Stimulated activated CD4-positive, alpha-beta T cell treated with anti-CD3 and anti-CD28 coated beads, TNF-alpha, amount 100 ng/mL, for 24 hours (primary cell): ENCODE measurements at places on chromosomes 3 and 15.

- DNase-seq = no peak
Observed at GRCh38 chr3:120497336-120497735, 46.5 kb upstream of the FSTL1 start.

DNA sequence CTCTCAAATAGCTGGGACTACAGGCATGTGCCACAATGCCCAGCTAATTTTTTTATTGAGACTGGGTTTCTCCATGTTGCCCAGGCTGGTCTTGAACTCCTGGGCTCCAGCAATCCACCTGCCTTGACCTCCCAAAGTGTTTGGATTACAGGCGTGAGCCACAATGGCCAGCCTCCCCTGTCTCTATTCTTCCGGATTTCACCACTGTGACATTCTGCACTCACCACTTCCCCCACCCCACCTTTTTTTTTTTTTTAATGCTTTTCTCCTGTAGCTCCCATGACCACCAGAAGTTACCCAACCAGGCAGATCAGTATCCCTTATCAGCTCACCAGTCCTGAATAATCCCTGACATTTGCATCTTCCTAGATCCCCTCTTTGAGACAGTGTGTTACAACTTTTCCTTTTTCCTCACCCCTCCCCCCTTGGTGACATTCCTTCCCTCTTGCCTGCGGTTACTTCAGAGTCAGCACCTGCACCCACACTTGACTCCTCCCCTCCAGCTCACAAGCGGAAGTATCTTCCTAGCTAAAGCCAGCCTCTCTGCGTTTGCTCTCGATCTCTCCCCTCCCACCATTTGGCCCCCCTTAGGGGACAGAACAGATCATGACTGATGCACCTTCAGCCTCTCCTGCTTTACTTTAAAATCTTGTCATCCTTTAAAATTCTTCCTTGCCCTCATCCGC, 13.5 kb upstream of the ZNF592 start:
- DNase-seq = peak; percentile 54

- peak; percentile 97 for DNase-seq
Observed at GRCh38 chr3:120094776-120095225, 554 bp upstream of the GSK3B start.

- no peak for DNase-seq
Observed at GRCh38 chr3:179244878-179245277, 6.0 kb downstream of the KCNMB3 start.

DNA sequence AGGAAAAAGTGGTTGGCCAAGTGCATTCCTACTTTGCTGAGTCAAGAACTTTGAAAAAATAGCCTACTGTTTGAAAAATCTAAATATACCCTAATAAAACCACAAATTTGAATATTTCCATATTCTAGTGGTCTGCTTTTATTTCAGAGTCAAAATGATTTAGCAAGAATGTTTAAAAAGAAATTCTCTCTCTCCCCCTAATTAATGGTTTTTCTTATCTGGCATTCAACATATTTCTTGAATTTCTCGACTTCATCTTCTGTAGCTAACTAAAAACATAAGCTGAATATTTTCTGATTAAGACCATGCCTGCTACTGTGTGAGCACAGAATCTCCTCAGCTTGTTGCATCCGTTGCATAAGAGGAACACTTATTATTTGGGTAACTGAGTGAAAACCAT, 563.5 kb upstream of the TBL1XR1 start:
- DNase-seq = no peak

DNA sequence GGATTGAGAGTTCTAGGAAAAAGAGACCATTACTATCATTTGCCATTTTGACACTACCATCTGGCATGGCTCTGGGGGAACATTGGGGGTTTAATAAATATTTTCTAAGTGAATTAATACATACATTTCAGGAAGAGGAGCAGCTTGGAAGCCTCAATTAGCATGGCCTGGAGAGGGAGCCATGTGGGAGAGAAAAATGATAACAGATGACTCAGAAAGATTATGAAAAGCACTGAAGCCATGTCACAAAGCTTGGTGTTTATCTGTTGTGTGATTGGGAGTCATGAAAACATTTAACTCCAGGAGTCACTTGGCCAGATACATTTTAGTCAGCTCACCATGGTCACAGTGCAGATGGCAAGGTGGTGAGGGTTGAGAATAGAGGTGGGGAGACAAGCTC, 121.0 kb downstream of the SSR3 start:
- no peak for DNase-seq
